GOT3 (cell line): ENCODE measurements at places on chromosomes 3 and 15.
A peak's percentile ranks its signal among the peaks of the same experiment; 100 is the strongest.

GRCh38 chr3:71022551-71023335, 560.8 kb downstream of the FOXP1 start:
- DNase-seq, result no peak

GRCh38 chr3:47910233-47910632, 106.0 kb downstream of the MAP4 start:
- DNase-seq, result no peak

DNA sequence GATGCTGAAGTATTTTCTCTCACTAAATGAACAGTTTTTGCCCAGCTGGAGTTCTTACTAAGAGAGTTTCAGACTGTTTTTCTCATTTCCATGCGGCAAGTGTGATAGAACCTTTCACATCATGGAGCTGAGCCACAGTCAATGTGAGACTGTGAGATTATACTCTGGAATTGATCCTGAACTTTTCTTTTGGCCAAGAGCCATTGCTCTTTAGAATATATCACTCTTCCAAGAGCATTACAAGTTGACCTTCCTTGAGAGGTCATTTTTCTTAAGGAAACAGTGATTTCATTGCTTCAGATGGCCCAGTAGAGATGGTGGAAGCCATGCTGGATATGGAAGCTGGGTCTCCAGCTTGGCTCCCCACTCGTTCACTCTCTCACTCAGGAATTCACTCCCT, 212.9 kb upstream of the UMPS start:
- DNase-seq, result no peak

DNA sequence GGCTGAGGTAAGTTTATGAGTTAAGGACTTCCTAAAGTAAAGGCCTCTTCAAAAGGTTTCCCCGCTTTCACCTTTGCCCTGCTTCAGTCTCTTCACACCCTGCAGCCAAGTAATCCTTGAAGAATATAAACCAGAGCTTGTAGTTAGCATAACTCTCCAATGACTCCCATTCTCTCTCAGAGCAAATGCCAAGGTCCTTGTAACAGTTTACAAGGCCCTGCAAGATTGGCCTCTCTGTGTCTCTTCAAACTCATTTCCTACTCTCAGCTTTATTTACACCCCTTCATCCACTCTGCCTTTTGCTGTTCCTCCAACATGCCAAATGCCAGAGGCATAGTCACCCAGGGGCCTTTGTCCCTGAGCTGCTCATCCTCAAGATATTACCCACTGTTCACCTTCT, 60.5 kb upstream of the MME start:
- no peak for DNase-seq

DNA sequence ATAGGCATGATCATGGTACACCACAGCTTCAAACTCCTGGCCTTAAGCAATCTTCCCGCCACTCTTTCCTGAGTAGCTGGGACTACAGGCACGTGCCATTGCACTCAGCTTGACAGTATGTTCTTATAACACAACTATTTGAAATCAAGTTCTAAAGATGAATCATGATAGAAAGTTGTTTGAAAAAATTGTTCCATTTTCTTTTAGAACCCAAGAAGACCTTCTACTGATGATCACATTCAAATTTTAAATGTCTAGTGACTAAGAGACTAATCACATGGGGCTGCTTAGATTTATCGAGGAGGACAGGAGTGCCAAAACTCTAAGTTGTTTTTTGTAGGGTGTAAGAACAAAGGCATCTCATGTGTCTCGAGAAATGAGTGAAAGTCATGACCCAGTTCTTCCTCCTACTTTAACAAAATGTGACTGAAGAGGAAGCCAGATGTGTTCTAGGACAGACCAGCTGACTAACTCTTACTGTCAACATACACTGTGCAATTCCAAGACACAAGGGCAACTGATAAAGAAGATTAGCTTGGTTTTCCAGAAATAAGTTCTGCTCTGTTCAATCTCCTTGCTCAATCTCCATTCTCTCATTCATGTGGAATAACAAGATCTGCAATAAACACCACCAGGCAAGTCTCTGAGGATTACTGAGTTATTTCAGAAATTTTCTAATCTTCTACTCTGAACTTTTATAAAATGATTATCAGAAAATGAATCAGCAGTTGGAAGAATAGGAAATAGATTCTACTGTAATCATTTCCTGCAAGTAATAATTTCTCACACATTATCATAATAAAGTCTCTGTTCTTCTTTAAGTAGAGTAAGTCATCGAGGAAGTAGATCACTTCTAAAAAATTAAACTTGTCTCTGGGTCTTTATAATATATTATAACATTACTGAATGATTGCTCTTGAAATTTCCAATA, 122.6 kb upstream of the CCNL1 start:
- peak; percentile 13 for DNase-seq

DNA sequence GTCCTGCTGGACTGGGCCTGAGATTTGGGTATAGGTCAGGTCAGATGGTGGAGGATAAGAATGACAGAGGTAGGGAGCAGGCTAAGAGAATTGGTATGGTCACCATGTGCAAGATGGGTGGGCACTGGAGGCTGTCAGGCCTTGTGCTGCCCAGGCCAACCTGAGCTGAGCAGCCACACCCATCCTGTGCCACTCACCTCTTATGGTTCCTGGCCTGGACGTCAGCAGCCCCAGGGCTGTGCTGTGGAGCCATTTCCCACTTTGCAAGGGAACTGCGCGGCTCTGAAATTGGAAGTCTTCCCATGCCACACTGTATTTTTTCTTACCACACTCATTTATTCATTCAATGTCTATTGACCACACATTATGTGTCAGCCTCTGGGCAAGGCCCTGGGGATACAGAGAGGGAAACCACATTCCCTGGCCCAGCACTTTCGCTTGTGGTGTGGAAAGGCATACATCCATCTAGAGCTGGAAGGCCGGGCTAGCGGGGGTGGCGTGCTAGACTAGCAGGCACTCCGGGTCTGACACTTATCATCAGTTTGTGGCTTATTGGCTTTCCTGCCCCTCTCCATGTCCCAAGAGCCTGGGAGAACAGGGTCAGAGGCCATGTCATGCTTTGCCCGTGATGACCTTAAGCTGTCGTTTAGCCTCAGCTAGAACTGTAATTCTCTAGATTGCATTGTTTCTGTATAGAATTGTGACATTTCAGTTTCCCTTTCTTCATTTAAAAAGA, 51.1 kb upstream of the POLG start:
- DNase-seq, result peak; percentile 42

DNA sequence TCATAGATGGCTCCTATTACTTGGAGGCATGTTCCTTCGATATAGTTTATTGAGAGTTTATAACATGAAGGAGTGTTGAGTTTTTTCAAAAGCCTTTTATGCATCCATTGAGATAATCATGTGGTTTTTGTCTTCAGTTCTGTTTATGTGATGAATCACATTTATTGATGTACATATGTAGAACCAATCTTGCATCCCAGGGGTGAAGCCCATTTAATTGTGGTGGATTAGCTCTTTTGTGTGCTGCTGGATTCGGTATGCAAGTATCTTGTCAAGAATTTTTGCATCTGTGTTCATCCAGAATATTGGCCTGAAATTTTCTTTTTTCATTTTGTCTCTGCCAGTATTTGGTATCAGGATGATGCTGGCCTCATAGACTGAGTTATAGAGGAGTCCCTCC, 81.0 kb downstream of the NAALADL2 start:
- DNase-seq, result no peak

- no peak for DNase-seq
These were observed 72.7 kb upstream of the ABI3BP start for GRCh38 chr3:101065962-101066361.

DNA sequence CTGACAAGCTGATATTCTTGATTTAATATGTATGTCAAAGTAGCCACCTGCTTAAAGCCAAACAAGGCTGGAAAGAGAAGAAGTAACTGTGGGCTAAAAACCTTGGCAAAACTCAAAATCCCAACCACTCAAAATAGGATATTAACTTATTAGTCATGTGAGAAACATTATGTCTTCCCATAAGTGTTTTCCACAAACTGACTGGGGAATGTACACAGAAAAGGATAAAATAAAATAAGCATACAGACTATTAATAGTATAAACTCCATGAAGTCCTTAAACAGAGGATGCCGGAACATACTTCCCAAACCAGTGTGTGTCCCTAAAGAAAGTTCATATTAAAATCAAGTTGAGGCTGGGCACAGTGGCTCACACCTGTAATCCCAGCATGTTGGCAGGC, 263.7 kb upstream of the THBS1 start:
- DNase-seq, result no peak

DNA sequence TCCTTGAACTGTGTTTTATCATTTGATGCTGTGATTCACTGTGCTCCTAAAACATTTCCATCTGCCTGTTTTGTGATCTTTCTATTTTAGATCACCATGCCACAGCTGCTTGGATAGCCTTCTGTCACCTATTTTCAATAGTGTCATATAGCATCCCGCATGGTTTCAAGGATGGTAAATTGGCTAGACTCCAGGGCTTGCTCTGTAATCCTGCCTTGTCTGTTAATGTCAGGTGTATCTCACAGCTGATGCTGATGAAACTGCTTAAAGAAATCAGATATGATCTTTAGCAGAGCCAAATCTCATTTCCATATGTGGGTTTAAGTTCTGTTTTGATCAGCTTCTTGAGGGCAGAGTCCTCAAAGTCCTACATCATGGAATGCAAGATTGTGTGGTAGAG, 182.2 kb downstream of the UBE2E2 start:
- DNase-seq, result no peak

DNA sequence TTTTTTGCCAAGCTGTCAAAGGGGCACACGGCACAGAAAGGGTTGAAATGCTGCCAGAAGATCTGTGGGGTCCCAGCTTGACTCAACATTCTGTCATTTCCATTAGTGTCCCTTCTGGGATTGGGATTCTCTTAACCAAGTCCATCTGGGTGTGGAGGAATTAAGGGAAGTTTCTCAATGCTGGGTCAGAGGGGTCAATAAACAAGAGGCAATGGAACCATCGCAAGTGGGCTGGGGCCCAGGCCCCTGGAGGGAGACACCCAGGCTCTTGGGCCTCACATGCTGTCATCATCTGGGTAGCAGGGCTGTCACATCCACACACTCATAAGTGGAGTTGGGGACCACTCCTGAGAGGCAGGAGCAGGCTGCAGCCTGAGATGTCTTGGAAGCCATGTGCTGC, 8.1 kb upstream of the APOD start:
- no peak for DNase-seq

GRCh38 chr15:68553314-68553993, 25.3 kb upstream of the CORO2B start:
- DNase-seq, result no peak

- DNase-seq, result no peak
These were observed 25.4 kb upstream of the SRP14 start for GRCh38 chr15:40064231-40064894.

DNA sequence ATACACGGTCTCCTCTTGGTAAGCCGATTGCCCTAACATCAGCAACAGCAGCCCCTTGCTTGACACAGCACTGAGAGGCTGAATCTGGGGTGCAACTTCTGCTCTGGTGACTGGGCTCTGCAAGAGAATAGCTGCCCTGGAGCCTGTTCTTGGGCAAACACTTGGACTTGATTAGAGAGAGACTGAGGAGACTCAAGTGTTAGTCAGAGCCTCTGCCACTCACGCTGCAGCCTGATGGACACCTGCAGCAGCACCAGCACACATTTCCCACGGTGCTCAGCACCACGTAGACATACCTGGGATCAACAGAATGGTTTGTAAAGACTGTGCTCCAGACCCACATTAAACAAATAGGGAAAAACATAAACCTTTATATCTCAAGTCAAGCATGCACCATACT, 35.8 kb upstream of the UMPS start:
- no peak for DNase-seq

- no peak for DNase-seq
These were observed 62.6 kb downstream of the AKAP13 start for GRCh38 chr15:85443046-85443445.

- DNase-seq, result no peak
These were observed 37.8 kb upstream of the HCLS1 start for GRCh38 chr3:121698476-121698875.

GRCh38 chr3:66371432-66371831, 129.4 kb downstream of the LRIG1 start:
- DNase-seq, result no peak

GRCh38 chr3:29185706-29186105, 95.2 kb upstream of the RBMS3 start:
- DNase-seq, result no peak

DNA sequence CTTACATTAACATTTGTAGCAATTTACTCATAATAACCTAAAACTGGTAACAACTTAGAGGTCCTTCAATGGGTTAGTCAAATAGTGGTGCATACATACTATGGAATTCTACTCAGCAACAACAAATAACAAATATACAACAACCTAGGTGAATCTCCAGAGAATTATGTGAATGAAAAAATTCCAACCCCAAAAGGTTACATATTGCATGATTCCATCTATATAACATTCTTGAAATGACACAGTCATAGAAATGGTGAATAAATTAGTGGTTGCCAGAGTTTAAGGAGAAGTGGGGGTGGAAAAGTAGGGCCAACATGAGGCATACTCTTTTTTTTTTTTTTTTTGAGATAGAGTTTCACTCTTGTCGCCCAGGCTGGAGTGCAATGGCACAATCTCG, 12.7 kb upstream of the SNTN start:
- DNase-seq, result no peak

- no peak for DNase-seq
These were observed 8.4 kb upstream of the RPS17 start for GRCh38 chr15:82548700-82549099.

DNA sequence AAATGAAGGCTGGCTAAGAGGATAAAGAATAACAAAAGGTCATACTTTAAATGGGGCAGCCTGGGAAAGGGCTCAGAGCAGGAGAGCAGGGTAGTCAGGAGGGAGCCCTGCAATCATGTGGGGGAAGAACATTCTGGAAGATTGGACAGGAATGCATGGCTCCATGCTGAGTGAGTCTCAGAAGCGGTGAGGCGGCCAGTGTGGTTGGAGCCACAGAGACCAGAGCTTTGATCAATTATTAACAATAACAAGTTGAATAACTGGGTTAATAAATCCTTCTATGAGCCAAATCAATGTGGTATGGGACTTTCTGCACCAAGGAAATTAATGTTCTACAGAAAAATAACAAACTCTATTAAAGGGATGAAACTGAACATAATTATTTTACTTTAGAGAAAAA, 57.9 kb upstream of the DCUN1D1 start:
- DNase-seq, result no peak

- no peak for DNase-seq
These were observed 15.0 kb upstream of the EHD4 start for GRCh38 chr15:41987246-41987924.

DNA sequence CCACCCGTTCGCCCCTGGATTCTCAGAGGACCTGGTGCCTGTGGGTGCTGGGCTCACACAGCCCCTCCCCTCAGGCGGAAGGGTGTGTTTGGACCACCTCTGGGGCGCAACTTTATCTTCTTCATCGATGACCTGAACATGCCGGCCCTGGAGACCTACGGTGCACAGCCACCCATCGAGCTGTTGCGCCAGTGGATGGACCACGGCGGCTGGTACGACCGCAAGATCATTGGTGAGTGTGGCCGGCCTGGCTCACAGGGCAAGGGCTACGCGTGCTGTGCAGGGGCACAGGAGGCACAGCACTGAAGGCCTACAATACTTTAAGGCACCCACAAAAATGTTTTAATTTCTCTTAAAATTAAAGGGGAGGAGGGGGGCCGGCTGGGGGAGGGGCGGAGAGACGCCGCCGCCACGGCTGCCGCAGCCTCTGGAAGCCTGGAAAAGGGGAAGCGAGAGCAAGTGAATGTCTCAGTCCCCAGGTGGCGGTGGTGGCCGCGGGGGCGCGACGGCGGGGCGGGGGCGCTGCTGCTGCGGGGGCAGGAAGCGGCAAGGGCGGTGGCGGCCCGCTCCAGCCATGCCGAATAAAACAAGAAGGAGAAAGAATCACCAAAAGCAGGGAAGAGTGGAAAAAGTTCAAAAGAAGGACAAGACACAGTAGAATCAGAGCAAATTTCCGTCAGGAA, 56.8 kb downstream of the DNAH1 start:
- DNase-seq, result no peak
